ENCODE measurements at places on chromosomes 1 and 21.

GRCh38 chr21:45215213-45215612 lies 72.5 kb downstream of the POFUT2 start:
- no peak for DNase-seq

DNA sequence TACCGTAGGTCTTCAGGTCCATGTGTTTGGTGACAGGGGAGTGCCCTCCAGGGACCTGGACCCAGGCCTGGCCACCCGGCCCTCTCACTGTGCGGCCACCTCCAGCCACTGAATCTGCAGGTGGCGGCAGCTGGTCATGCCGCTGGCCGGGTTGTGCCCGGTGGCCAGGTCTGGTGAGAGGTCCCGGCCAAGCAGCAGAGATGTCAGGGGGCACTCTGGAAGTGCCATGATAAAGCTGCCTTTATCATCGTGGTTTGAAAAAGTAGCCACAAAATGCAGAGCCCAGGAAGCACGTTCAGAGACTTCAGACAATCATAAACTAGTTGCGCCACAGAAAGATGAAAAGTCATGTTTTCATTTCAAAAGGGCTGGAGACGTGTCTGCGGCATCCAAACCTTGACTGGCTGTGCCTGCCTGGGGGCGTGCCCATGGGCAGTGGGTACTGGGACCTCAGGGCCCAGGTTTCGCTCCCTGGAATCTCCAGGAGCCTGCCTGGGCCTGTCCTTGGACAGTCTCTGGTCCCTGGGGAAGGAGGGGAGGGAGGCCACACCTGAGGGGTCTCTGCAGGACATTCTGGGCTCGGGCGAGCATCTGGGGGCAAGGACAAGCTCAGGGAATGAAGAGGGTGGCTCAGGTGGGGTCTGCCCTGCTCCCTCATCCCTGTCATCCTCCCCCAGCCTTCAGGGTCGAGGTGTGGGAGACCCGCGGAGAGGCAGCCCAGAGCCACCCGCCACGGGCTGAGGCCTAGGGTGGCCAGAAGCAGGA lies 44.9 kb downstream of the COL18A1 start:
- DNase-seq, result no peak

- no peak for DNase-seq
Observed at GRCh38 chr1:82950606-82951200, 1048.2 kb downstream of the TTLL7 start.

GRCh38 chr21:34128674-34129038 lies 55.3 kb downstream of the MRPS6 start:
- DNase-seq, result no peak

- DNase-seq, result no peak
Observed at GRCh38 chr1:23756676-23757075, 13.4 kb downstream of the ELOA start.

DNA sequence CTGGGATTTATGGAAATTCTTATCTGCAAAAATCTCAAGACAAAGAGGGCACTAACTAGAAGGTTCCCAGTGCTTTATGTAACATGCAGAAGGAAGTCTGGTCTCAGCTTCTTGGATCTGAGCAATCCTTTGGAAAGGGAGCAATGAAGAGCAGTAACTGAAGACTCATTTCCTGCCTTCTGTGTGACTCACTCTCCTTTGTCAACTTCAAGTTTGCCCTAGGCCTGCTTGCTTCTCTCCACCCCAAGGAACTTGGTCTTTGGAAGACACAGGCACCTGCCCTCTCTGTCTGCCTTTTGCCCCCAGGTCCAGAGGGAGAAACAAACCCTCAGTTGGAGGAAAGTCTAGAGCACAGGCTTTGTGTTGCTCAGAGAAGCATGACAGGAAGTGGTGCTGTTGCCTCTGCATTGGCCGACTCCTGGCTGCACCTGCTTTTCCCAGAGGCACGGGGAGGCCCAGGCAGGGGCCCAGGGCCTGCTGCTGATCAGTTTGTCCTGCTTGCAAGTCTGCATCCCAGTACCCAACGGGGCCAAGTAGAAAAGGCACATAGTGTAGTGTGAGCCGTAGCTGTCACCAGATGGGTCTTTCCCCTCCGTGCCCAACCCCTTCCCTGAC lies 137.2 kb downstream of the DHRS3 start:
- DNase-seq, result no peak

GRCh38 chr1:235012436-235013210 lies 116.0 kb downstream of the TOMM20 start:
- DNase-seq, result no peak

DNA sequence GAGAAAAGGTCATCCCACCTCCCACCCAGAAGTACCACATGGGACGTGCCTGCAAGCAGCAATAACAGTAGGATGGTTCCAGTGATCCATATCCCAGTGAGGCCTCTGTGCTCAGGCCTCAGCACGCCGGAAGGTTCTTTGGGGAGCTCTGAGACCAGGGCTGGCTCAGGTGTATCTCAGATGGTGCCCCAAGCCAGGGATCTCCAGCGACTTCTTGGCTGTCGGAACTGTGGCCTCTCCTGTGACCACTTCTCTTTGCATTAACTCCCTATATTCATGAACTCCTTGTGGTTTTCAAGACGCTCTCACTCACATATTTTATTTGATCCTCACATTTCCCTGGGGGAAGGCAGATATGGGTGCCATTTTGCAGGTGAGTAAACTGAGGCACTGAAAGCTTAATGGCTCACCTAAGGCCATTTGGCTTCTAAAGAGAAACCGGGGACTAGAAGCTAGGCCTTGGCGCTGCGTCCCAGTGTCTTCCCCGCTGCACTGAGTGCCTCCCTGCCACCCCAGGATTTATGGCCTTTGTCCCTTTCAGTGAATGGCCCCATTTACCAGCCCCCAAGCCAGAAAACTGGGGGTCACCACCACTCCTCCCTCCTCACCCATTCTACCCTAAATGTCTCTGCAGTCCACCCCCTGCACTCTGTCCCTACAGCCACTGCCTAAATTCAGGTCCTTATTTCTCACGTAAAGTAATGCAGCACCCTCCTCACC lies 101.9 kb downstream of the CCDC185 start:
- no peak for DNase-seq

GRCh38 chr1:64248065-64248464 lies 44.6 kb downstream of the UBE2U start:
- no peak for DNase-seq

All from head of caudate nucleus (tissue), 42 donors.